Left renal cortex interstitium (tissue), 4 donors: ENCODE measurements at places on chromosomes 12 and 14. TPM values are rescaled to one million over a fixed set of nuclear protein-coding genes. Genes with fewer than 3 reads are reported as not detected.

Gene RECQL
- 31.3 TPM for polyA plus RNA-seq

Gene TBX5
- not detected for polyA plus RNA-seq

Gene TAC3
- polyA plus RNA-seq = 0.92 TPM

Gene TMEM30B
- 10.9 TPM for polyA plus RNA-seq

Gene B4GALNT3
- 18.2 TPM for polyA plus RNA-seq

Gene INSM2
- not detected for polyA plus RNA-seq

Gene SLC38A6
- polyA plus RNA-seq = 21.2 TPM

Gene PLEKHG7
- polyA plus RNA-seq = 0.52 TPM

Gene NGB
- not detected for polyA plus RNA-seq

Gene TEAD4
- polyA plus RNA-seq = 17.9 TPM

Gene SLC38A4
- 28.5 TPM for polyA plus RNA-seq

Gene PLA2G1B
- not detected for polyA plus RNA-seq

Gene TRAF3
- polyA plus RNA-seq = 18.1 TPM

Gene DPF3
- 5.3 TPM for polyA plus RNA-seq

Gene FAR2
- polyA plus RNA-seq = 42.8 TPM

Gene SIX6
- polyA plus RNA-seq = not detected

Gene PRR4
- polyA plus RNA-seq = 4.4 TPM

Gene CLEC4C
- polyA plus RNA-seq = 0.16 TPM

Gene RFX4
- polyA plus RNA-seq = not detected

Gene B3GNT4
- polyA plus RNA-seq = 4.2 TPM

Gene RABGGTA
- polyA plus RNA-seq = 21.7 TPM

Gene FAIM2
- 3.0 TPM for polyA plus RNA-seq

Gene ESRRB
- 6.8 TPM for polyA plus RNA-seq

Gene TAS2R46
- 0.24 TPM for polyA plus RNA-seq

Gene RAPGEF3
- polyA plus RNA-seq = 92.6 TPM

Gene TAS2R50
- 0.14 TPM for polyA plus RNA-seq

Gene AQP6
- 19.7 TPM for polyA plus RNA-seq

Gene BHLHE41
- polyA plus RNA-seq = 3.1 TPM

Gene SPX
- 18.2 TPM for polyA plus RNA-seq

Gene NXPH4
- polyA plus RNA-seq = 2.2 TPM

Gene TPH2
- polyA plus RNA-seq = not detected

Gene LIN7A
- polyA plus RNA-seq = 18.3 TPM

Gene CCDC196
- polyA plus RNA-seq = 0.22 TPM

Gene PLBD1
- 33.9 TPM for polyA plus RNA-seq

Gene HOXC13
- not detected for polyA plus RNA-seq

Gene CDH24
- polyA plus RNA-seq = 18.5 TPM

Gene SERPINA12
- polyA plus RNA-seq = 0.30 TPM

Gene FOXA1
- polyA plus RNA-seq = 1.9 TPM

Gene GPR132
- polyA plus RNA-seq = 0.54 TPM

Gene DTX1
- 16.5 TPM for polyA plus RNA-seq

Gene LRRC9
- 3.5 TPM for polyA plus RNA-seq

Gene NUAK1
- 10.3 TPM for polyA plus RNA-seq

Gene MMP14
- polyA plus RNA-seq = 127 TPM

Gene TAS2R13
- not detected for polyA plus RNA-seq

Gene C12orf54
- polyA plus RNA-seq = 0.77 TPM

Gene WBP11
- polyA plus RNA-seq = 108 TPM
